ENCODE measurements at places on chromosomes 16 and 17. TPM values are rescaled to one million over a fixed set of nuclear protein-coding genes. Genes with fewer than 3 reads are reported as not detected.

GRCh38 chr16:89712274-89712781 is 8.4 kb downstream of the VPS9D1 start:
- DNase-seq: no peak

DNA sequence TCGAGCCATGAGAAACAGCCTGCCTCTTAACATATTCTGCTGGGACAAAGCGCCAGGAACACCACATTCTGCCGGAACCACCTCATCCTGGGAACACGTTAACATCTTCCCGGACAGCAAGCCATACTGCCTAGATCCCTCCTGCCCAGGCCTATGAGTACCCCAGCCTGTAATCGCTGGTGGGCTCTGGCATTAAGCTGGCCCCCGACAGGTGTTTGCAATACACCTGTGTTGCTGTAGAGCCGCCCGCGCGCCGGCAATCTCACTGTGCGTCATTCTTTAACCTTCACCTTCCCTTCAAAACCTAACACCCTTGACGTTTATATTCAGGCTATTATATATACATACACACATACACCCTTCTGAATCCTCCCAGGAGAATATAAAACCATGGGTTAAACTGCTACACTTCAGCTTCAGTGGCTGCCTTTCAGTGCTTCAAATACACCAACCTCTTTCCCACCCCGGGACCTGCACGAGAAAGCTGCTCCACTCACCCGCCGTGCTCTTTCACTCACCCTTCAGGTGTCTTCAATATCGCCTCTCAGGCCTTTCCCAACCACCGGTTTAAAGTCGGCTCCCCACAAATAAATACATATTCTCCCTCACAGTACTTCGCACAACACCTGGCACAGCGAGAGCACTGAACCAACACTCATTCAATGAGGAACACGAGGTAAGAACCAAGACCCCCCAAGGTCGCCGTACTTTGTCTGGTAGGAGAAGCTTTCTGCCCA is 1.0 kb upstream of the ENDOV start:
- DNase-seq: no peak

DNA sequence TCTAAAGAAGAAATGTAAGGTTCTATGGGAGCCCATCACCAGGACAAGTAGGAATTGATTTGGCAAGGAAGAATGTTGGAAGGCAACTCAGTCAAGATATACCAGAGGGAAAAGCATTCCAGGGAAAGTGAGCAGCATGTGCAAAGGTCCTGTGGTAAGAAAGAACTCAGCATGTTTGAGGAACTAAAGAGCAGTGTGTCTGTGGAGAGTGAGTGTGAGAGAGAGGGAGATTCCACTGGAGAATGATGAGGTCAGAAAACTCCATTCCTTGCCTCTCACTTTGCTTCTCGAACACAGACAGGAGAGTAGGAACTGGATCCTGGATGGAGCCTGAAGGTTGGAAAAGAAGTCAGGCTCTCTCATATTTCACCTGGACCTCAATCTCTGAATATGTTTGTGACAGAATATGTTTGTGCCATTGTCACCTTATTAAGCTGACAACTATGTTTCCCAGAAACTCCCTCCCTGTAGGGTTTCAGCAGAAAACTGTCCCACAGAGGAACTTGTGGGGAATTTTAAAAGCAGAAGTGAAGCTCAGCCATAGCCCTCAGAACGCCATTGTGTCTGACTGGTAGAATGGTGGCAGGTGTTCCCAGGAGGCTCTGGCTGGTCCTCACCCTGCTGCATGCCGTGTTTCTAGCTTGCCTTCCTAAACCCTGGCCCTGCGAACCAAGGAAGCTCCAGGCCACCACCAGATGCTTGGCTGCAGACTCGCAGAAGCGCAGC is 382.4 kb upstream of the XYLT1 start:
- DNase-seq: no peak

- DNase-seq: no peak
Observed at GRCh38 chr16:9260666-9261065, 169.2 kb downstream of the HAPSTR1 start.

The BCO1 gene
- total RNA-seq: not detected

The CBFA2T3 gene
- total RNA-seq: 8.5 TPM

The MRPL28 gene
- total RNA-seq: 40.1 TPM

GRCh38 chr17:43418441-43419374 is 19.9 kb downstream of the ARL4D start:
- no peak for DNase-seq
